ENCODE measurements at places on chromosomes 16 and 17.

- DNase-seq = no peak
Observed at GRCh38 chr17:66842505-66842904, 7.6 kb downstream of the CACNG5 start.

DNA sequence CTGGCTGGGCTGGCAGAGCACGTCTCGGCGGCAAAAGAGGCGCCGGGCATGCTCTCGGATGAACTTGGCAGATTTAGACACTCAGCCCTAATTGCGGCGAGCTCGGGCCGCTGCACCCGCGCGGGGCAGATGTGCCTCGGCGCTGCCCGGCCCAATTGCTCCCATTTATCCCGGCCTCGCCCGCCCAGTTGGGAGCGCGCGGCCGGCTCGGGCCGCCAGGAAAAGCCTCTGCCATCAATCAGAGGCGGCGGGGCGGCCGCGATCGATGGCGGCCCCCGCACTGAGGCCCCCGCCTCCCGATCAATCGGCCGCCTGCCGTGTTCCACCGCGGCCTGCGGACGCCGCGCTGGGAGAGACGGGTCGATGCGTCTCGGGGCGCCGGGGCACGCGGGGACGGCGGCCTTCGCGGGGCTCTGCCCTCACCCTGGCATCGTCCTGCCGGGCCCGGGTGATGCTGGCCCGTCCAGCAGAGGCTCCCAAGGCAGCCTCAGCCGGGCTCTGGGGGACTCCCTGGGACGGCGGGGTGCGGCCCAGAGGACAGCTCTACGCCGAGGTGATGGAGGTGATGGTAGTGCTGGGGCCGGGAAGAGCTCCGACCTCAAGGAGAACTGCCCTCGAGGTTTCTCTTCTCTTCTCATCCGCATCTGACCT lies 200.9 kb upstream of the N4BP1 start:
- DNase-seq = no peak

DNA sequence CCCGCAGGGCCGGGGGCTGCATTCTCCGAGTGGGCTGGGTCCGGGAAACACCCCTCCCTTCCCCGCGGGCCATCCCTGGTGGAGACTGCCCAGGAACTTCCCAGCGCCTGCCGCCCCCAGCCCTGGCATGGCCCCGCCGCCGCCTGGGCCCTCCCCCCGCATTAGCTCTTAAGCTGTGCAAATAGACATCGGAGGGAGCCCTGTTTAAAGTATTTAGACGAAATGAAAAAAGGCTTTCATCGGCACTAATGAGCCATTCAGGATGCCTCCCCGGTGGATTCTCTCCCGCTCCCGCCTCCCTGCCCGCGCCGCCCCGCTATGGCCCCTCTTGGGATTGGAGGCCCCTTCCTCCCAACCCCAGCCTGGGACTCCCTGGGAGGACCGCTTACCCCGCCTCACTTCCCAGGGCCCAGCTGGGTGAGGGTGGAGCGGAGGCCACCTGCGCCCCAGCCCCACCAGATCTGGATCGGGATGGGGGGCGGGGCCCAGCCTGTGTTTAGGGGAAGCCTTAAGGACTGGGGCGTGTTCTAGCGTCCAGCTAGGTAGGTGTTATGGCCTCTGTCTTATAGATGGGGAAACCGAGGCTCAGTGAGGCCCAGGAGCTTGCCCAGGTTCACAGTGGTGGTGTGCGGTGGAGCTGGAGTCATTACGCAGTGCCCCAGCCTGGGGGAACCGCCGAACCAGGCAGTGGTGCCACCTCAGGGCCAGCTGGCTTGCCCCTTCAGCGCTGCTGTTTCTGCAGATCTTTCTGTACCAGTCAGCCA lies 19.7 kb downstream of the SEZ6 start:
- no peak for DNase-seq

- no peak for DNase-seq
Observed at GRCh38 chr17:32880671-32881453, 3.9 kb upstream of the MYO1D start.

DNA sequence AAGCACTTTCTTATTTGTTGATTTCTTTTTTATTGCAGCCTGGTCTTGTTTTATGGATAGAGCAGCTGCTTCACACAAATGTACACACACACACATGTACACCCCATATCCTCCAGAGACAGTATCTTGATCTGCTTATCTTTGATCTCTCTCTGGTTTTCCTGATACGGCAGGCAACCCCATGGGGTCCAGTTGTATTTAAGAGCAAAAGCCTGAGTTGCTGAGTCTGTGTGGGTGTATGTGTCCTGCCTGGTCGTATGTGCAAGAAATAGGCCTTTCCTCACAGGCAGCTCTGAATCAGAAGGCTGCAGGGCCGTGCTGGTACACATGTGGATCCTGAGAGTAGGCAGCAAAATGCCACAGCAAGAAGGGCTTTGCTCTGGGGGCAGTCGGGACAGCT lies 14.6 kb upstream of the LGALS9 start:
- no peak for DNase-seq

DNA sequence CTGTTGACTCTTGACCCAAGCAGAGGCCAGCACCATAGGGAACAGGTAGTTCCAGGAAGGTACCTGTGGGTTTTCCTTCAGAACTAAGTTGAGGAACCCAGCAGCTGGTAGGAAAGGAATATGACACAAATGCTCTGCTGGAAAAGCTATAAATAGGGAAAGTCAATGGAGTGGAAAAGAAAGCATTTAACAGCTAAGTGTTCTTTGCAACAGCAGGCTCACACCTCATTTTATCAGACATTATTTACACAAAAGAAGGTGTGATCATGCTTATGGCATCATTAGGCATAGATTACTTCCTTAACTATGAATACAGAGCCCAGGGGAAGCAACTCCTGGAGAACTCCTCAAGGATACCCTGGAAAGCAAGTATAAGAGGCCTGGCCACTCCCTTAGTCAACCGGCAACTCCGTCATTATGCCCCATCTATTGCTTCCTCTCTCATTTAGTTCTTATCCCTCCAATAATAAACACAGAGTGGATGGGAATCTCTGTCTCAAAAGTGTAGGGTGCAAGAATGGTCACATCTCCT lies 128.1 kb downstream of the HS3ST2 start:
- DNase-seq = no peak

- no peak for DNase-seq
Observed at GRCh38 chr16:8828541-8829165, 31.0 kb downstream of the PMM2 start.

DNA sequence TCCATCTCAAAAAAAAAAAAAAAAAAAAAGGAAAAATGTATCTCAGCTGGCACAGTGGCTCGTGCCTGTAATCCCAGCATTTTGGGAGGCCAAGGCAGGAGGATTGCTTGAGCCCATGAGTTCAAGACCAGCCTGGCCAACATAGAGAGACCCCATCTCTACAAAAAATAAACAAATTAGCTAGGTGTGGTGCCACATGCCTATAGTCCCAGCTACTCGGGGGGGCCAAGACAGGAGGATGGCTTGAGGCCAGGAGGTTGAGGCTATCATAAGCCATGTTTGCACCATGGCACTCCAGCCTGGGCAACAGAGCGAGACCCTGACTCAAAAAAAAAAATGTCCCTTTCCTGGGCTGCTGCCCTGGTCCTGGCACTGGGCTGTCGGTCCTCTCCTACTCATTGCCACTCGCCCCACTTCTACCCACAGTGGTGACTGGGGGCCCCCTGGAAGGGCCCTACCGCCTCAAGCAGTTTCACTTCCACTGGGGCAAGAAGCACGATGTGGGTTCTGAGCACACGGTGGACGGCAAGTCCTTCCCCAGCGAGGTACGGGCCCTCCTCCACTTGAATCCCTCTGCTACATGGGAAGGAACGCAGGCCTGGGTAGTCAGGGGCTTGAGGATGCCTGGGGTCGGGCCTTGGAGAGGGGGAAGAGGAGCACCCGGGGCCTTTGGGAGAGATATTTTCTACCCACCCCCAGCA lies 6.1 kb downstream of the CA7 start:
- no peak for DNase-seq

GRCh38 chr17:49996121-49996494 lies 1.1 kb upstream of the DLX3 start:
- DNase-seq = no peak

GRCh38 chr17:73711184-73711583 lies 66.9 kb upstream of the SDK2 start:
- DNase-seq = no peak

- no peak for DNase-seq
Observed at GRCh38 chr16:793414-793813, 5.0 kb downstream of the CHTF18 start.

GRCh38 chr16:89048871-89049422 lies 44.7 kb upstream of the ACSF3 start:
- no peak for DNase-seq

- DNase-seq = peak; percentile 46
Observed at GRCh38 chr17:40099619-40100418, 570 bp downstream of the NR1D1 start.

DNA sequence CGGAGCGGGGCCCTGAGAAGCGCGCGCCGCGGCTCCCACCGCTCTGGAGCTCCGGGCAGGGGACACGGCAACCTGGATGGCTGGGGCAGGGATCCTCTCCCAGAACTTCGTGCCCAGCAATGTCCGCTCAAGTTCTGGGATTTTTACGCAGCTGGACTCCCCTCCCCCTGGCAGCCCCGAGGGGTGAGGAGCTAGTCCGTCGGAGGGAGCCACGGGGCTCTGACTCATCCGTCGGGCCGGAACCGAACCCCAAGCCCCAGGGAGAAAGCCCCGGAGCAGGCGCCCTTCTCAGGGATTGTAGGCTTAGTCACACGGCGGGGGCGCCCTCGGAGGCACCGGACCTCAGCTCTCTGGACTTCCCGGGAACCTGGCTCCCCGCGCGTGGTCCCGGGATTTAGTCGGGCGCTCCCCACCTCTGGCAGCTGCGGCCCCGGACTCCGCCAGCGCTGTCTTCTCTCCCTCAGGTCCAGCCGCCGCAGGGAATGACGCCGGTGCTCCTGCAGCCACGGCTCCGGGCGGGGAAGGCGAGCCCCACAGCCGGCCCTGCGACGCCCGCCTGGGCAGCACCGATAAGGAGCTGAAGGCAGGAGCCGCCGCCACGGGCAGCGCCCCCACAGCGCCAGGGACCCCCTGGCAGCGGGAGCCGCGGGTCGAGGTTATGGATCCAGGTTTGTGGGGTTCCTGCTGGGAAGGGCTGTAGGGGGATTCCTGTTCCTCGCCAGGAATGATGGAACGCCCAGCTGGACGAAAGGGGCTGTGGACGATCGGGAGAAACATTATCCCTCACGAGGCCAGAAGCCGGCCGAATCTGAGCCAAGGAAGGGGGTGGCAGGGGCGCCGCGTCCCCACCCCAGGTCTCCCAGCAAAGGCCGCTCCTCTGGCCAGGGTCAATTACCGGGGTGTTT lies 830 bp downstream of the SPHK1 start:
- DNase-seq = peak; percentile 87

- peak; percentile 57 for DNase-seq
Observed at GRCh38 chr17:7922845-7923628, 6.6 kb downstream of the KCNAB3 start.

- DNase-seq = no peak
Observed at GRCh38 chr17:66126231-66126630, 65.7 kb downstream of the CEP112 start.

GRCh38 chr16:25011891-25012514 lies 3.2 kb downstream of the ARHGAP17 start:
- DNase-seq = no peak

- no peak for DNase-seq
Observed at GRCh38 chr16:53357955-53358354, 76.3 kb upstream of the RBL2 start.

- DNase-seq = no peak
Observed at GRCh38 chr17:66630828-66631472, 204.0 kb upstream of the CACNG5 start.

DNA sequence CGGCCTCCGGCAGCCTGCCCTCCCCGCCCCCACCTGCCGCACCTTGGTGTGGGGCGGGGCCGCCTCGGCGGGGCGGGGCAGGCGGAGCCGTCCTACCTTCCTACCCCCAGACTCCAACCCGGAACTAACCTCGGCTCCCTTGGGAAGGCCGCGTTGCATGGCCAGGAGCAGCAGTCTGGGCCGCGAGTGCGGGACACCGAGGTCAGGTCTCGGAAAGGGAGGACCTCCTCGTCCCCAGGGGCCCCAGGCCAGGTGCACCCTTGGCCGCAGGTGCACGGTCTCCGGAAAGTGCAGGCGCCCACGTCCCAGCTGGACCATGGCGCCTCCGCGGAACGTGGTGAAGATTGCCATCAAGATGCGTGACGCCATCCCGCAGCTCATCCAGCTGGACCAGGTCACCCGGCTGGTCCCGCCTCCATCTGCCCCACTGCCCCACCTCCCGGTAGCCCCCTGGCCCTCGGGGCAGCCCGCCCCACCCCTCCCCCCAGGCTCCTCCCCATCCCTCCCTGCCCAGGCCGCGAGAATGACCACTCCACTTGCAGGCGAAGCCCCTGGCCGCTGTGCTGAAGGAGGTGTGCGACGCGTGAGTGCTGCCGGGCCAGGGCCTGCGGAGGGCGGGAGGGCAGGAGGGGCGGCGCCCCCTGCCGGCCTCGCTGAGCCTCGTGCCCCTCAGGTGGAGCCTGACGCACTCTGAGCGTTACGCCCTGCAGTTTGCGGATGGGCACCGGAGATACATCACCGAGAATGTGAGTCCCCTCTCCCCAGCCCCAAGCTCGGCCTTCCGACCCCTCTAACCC lies at the start of gene ELMO3:
ELMO3 (plus strand) TSS at position 121 of the 797 bp plus-strand sequence; CDS start at position 317, 196 bp downstream.
- no peak for DNase-seq

DNA sequence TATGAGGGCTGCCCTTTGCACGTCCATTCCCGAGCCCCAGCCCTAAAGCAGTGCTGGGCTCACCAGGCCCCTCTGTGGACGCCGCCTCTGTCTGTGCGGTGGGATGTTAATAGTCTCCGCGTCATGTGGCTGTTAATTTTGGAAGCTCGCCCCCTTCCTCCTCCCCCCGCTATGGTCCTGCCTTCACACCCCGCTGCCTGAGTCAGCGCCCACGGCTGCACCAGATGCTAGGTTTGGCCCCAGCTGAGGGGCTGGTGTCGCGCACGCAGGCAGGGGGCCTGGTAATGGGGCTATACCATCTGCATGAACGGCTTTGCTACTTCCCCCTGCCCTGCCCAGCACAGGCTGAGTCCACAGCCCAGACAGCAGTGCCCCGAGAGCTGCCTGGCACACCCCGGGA lies 4.1 kb upstream of the SSTR5 start:
- DNase-seq = no peak

GRCh38 chr16:27976990-27977389 lies 86.5 kb downstream of the GSG1L start:
- no peak for DNase-seq

DNA sequence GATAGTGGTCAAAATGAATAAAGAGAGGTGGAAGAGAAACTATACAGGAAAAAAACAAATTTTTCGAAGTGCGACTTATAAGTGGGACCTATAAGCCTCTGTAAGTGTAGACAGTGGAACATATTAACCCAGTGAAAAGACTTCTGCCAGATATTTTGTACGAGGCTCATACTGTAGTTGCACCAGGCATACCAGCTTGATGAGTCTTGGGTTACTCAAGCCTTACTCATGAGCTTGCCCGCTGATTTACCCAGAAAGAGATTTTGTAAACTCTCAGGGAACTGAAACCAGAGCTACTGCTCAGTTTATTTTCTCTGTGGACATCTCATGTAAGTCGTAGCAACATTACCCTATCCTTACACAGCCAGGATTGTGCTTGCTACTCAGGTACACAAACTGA lies 708.0 kb upstream of the SOX9 start:
- DNase-seq = peak; percentile 90

GRCh38 chr17:16947470-16947869 lies 24.4 kb downstream of the TNFRSF13B start:
- DNase-seq = no peak

All from Daoy (cell line).